ENCODE measurements at places on chromosomes 4 and X. TPM values are rescaled to one million over a fixed set of nuclear protein-coding genes. Genes with fewer than 3 reads are reported as not detected.

DNA sequence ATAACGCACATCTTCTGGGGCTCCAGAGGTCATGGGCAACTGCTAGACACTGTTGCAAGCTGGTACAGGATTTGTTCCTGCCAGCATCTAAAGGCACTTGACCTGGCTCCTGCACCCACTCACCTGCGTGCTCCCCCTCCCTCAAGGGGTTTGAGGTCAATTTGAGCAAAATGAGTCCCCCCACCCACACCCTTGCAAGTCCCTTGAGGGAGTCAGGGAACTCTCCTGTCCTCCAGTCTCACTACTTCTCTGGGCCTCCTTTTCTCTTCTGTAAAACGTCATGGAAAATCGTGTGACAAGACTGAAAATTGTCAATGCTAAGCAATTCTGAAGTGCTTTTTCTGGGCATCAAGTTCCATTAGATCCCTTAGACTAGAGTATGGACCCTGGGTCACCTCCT lies 39.9 kb upstream of the PGK1 start:
- H3K4me3 ChIP-seq = no peak overlapping the region
- no peak for DNase-seq
- no peaks in the 10 kb centered on the region for H3K4me1 ChIP-seq
- H3K36me3 ChIP-seq = no peaks in the 10 kb centered on the region
- H3K27me3 ChIP-seq = no peaks in the 10 kb centered on the region

DNA sequence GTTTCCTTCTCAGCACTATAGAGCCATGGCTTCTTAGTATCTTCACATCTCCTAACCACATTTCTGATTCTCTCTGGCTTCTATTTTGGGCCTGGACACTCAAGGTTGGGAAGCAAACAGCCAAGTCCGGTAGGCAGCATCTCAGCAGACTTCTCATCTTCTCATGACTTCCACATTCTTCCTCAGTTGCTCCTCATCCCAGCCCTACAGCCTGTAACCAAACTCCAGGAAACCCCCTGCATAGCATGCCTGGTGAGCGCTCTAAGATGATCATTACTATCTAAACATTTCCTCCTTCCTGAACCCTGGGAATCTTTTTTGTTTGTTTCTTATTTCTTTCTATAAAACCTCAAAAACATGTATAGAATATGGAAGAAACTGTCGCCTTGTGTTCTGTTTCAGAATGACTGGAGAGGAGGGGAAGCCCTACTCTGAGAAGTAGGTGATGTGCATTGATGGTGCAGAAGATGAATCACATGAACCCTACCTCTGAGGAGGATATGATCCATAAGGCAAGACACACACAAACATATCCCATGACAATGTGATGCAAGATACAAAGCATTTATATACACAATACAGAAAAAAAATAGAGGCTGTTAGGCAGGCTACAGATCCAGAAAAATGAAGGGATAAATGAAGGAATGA lies 219.8 kb upstream of the GYPA start:
- DNase-seq = no peak
- 0 out of 2 replicates have a peak, but pooled peaks cover 17% of the 10 kb centered on the region for H3K4me1 ChIP-seq
- H3K36me3 ChIP-seq = no peaks in the 10 kb centered on the region
- H3K27ac ChIP-seq = no peak overlapping the region

DNA sequence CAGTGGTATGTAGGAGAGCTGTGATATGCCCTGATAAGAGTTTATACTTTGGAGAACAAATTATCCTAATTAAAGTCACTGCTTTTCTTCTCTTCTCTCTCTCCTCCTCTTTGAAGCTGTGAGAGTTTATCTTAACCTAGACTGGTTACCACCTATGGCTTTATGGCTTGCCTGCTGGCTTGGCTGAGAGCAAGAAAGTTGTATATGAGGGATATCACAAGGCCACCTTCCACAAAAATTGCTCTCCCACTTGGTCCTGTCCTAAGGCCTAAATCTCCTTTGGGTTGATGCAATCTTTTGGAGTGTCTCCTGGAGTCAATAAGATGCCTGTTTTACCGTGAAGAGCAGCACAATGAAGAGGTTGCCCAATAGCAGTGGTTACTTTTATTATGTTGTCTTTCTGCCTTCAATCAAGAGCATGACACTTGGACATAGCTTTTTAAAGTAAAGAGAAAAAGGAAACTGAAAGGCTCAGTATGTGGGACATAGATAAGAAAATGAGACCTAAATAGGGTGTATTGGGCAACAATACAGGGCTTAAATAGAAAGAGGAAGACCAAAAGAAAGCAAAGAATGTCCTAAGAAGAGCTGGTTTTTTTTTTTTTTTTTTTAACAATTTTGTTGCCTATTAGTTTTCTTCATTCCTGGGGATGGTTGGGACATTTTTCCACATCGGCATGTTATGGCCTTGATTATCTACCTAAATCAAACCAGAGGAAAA lies 9.2 kb downstream of the GUCY1A1 start:
- H3K4me1 ChIP-seq = peaks cover 3% of the 10 kb centered on the region
- no peak overlapping the region for H3K4me3 ChIP-seq
- H3K27ac ChIP-seq = no peak overlapping the region
- no peak for DNase-seq
- no peaks in the 10 kb centered on the region for H3K27me3 ChIP-seq

- H3K36me3 ChIP-seq = no peaks in the 10 kb centered on the region
- no peak for DNase-seq
- H3K4me1 ChIP-seq = no peaks in the 10 kb centered on the region
- H3K4me3 ChIP-seq = no peak overlapping the region
Observed at GRCh38 chr4:101862595-101862994, 72.1 kb downstream of the BANK1 start.

DNA sequence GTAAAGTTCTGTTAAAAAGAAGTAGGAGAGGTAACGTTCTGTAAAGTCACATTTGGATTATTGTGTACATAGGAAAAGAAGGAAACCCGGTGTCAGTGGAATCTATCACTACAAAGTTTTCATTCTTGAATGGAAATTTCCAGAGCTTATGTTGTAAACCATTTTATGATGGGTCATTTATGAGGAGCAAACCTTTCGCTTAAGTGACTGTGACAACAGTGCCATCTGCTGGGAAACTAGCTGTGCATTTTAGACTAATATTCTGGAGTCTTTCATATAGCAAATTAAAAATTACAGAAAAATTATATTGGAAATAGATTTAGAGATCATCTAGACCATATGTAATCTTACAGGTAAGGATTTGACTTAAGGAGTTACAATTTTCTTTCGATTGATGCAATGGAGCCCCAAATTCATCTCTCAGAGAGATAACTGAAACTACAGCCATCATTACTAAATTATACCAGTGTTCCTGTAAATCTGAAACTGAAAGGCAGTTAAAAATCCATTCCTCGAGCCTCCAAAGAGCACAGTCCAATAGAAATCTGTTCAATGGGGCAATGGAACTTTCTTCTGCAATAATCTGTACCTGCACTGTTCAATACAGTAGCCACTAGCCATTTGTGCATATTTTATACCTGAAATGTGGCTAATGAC lies 26.9 kb downstream of the ASB9 start:
- no peaks in the 10 kb centered on the region for H3K27me3 ChIP-seq
- peak; percentile 51 for DNase-seq
- H3K36me3 ChIP-seq = no peaks in the 10 kb centered on the region
- no peaks in the 10 kb centered on the region for H3K4me1 ChIP-seq
- H3K27ac ChIP-seq = no peak overlapping the region
- no peak overlapping the region for H3K4me3 ChIP-seq

DNA sequence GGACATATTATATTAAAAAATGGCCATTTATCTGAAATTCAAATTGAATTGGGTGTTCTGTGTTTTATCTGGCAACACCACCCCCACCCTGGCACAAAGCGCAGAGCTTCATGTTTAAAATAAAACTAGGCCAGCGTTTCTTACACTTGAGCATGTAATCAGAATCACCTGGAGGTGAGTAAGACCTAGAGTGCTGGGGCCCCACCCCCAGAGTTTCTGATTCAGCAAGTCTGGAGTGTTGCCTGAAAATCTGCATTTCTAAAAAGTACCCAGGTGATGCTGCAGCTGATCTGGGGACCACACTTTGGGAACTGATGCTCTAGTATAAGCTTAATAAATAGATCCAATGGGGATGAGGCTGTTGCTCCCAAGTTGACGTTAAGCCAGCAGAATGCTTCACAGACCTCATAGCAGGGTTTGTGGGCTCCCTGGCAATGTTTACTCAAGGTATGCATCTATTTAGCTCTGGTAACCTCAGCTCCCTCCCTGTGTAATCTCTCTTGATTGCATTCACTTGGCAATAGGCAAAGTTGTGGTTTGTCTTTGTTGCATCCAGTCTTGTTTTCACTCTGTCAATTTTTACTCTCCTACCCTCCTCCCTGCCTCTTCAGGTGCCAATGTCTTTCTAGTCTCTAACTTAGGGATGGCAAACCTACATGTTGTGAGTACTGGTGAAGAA lies 99.8 kb upstream of the TEX13D start:
- no peaks in the 10 kb centered on the region for H3K36me3 ChIP-seq
- H3K27ac ChIP-seq = no peak overlapping the region
- H3K27me3 ChIP-seq = no peaks in the 10 kb centered on the region

DNA sequence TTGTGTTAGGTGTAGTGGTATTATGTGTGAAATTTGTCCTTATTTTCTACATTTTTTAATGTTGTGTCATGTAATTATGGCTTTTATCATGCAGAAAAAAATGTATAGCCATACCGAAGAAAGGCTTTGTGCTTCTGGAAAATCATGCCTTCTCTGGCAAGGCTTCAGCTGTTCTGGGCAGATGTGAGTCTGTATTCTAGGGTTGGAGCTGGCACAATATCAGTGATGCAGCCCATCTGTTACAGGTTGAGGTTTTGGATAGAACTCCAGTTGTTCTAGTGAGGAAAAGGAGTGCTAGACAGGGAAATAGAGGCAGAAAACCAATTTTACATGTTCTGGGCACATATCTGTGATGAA lies 44.8 kb upstream of the PRSS12 start:
- DNase-seq = no peak
- H3K27ac ChIP-seq = peak overlapping the region; percentile 69
- no peak overlapping the region for H3K4me3 ChIP-seq
- peaks cover 22% of the 10 kb centered on the region for H3K4me1 ChIP-seq
- no peaks in the 10 kb centered on the region for H3K27me3 ChIP-seq

- H3K36me3 ChIP-seq = no peaks in the 10 kb centered on the region
- no peak overlapping the region for H3K27ac ChIP-seq
- DNase-seq = no peak
Observed at GRCh38 chr4:26000274-26000950, 86.4 kb downstream of the SMIM20 start.

GRCh38 chrX:13622401-13622964 lies 30.5 kb upstream of the TCEANC start:
- H3K4me3 ChIP-seq = no peak overlapping the region
- no peaks in the 10 kb centered on the region for H3K4me1 ChIP-seq
- no peak for DNase-seq
- H3K36me3 ChIP-seq = no peaks in the 10 kb centered on the region
- H3K27ac ChIP-seq = no peak overlapping the region

Gene HDX
- polyA plus RNA-seq = 1.6 TPM
